Stimulated activated CD4-positive, alpha-beta T cell treated with anti-CD3 and anti-CD28 coated beads, Interleukin-2, amount 100 ng/mL, for 4 hours (primary cell): ENCODE measurements at places on chromosomes 2 and 18.

DNA sequence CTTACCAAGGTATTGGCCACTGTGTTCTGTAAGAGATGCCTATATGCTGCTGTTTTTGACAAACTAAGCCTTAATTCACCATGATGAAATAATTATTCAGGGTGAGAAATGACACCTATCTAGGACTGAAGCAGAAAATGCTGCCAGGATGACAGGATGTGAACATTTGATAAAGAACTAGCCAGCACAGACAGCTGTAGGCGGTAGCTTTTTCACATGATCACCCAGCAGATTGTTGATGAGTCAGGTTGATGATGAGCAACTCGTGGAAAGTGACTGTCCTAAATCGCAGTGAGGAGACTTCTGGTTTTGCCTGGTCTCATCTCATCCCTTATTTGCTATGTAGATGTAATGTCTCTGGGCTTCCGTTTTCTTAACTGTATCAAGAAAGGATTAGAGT lies 144.1 kb downstream of the PRPF40A start:
- DNase-seq = peak; percentile 22

GRCh38 chr2:220949466-220949865 lies 622.6 kb downstream of the EPHA4 start:
- no peak for DNase-seq

GRCh38 chr2:82913566-82913965 lies 1545.5 kb downstream of the SUCLG1 start:
- no peak for DNase-seq

DNA sequence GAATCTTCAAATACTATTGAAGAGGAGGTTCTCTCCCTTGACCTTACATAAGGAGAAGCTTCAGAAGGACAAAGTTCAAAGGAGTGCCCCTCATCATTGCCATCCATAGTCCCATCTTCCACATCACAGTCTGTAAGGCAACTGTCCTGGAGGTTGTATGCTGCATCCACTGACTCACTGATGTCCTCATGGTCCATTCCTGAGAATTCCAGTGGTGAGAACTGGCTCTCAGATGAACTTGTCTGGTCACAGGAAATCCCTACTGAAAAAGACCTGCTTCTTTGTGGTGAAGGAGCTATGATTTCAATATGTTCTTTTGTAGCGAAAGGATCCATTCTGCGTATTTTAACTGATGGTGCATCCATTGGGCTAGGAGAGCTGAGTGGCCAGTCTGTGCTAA lies 52.2 kb downstream of the EIF2AK3 start:
- no peak for DNase-seq
